PC-3 (cell line): ENCODE measurements at places on chromosomes 7 and 10. TPM values are rescaled to one million over a fixed set of nuclear protein-coding genes. Genes with fewer than 3 reads are reported as not detected.

DNA sequence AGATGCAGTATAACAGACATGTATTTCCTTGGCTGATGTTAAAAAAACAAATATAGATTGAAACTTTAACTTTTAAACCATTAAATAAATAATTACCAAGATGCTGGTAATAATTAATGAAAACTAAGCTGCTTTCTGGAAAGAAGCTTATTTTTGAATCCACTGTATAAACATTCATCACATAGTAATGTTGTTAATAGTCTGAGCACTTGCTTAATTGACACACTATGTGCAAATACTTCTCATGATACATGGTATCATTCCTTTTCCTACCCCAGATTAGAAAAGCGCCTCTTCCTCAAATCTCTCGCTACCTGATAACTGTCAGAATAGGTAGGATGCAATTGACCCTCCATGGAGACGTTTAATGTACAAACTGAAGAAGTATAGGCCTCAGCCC, 15.0 kb upstream of the COL28A1 start:
- DNase-seq = no peak

Gene FZD1
- 2.7 and 3.1 TPM in 2 replicates for total RNA-seq

GRCh38 chr10:127804696-127805095, 67.7 kb downstream of the FOXI2 start:
- DNase-seq = no peak

DNA sequence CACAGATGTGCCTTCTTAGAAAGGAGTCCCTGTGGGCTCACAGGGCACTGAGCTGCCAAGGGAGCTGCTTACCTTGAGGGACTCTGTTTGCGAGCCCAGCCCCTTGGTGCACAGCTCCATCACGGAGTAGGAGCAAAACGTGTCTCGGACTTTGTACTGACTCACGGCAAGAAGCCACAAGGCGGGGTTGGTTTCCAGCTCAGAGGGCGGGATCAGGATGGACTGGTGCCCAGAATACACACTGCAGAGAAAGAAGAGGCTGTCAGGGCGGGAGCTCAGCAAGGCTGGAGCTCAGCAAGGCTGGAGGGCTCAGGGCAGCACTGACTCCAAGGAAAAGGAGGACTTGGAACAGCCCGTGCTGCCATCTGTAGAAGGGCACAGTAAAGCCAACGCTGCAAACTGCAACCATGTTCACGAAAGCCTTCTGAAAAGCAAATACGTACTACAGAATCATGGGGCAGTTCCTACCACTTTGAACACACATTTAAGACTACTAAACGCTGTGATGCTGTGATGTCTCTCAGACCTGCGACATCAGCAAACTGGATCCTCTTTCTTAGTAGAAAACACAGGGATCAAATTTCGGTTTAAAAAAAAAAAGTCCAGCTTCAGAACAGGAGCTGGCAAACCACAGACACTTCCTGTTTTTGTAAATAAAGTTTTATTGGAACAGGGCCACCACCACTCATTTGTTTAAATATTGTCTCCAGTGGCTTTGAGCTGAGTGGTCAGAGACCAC, 194.3 kb downstream of the ZMYND11 start:
- DNase-seq = peak; percentile 85

Gene YAE1
- total RNA-seq = 14.7 and 23.6 TPM in 2 replicates

GRCh38 chr10:28914701-28915100, 237.4 kb downstream of the BAMBI start:
- DNase-seq = peak; percentile 49

DNA sequence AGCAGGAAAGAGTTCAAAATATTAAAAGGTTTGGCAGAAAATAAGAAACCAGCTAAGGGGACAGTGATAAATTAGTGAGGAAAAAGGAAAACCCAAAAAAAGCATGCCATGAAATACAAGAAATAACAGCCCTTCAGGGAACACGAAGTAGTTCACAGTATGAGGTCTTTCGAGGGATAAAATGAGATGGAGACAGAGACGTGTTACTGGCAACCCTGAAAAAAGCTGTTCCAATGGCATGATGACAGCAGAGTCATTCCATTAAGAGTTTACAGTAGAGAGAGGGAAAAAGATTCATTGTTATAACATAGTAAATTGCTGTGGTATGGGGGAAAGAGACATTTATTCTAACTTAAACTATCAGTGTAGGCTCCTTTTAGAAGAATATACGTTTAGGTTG, 391.2 kb downstream of the ANKRD7 start:
- no peak for DNase-seq

DNA sequence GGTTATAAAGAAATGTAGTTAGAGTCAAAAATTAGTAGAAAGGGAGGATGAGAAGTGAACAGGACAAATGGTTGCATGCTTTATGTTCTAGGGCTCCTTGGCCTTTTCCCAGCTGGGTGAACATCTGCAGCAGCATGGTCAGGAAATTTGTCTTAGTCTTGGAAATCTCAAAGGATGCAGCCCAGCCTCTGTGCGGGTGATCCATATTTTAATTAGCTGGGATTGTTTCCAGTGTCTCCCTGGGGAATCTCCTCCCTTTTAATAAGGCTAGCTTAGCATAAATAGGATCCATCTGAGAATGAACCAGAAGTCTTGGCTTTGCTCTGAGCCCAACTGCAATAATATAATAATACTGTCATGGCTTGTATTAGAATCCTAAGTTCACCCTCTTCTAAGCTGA, 198.3 kb downstream of the PRKG1 start:
- DNase-seq = no peak
